ACHN (cell line): ENCODE measurements at places on chromosomes 2 and 18.

DNA sequence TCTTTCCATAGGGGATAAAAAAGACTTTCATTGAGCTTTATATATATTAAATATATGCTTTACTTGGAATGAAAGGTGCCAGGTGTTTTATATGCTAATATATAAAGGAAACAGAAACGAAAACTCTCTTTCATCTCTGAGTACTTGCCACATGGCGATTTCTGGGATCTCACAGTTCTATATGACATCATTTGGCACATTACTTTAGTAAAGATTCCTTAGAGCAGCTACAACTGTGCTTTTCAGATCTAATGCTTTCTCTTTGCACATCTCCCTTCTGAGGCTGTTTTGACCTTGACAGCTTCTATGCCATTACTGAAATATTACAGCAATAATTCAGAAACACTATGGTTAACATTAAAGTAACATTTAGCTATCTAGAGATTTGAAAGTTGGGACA, 1082.9 kb upstream of the CDH2 start:
- DNase-seq = no peak

DNA sequence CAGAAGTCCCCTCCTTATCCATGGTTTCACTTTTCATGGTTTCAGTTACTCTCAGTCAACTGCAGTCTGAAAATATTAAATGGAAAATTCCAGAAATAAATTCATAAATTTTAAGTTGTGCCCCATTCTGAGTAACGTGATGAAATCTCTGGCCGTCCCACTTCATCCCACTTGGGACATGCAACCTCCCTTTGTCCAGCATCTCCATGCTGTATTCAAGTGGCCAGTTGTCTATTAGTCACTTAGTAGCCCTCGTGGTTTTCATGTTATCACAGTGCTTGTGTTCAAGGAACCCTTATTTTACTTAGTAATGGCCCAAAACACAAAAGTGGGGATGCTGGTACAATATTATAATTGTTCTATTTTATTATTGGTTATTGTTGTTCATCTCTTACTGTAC, 18.0 kb upstream of the DAPL1 start:
- DNase-seq = no peak

GRCh38 chr2:101873543-101873942, 118.2 kb upstream of the IL1R2 start:
- peak; percentile 3 for DNase-seq

DNA sequence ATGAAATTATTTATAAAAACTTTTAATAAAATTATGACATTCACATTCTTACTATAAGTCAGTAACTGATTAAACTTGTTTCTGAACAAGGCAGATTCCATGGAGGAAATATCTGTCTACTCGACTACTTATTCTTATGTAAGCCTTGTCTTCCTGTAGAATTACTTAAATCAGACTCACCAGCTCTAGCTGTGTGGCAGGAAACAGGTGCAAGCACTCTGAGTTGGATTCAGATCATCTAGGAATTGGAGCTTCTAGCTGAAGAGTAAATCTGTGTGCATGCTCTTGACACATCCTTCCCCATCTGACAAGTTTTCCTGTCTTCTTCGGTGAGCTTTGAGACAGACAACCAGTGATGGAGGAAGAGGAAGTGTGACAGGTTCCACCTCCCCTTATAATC, 284.7 kb downstream of the TRIB2 start:
- DNase-seq = no peak

DNA sequence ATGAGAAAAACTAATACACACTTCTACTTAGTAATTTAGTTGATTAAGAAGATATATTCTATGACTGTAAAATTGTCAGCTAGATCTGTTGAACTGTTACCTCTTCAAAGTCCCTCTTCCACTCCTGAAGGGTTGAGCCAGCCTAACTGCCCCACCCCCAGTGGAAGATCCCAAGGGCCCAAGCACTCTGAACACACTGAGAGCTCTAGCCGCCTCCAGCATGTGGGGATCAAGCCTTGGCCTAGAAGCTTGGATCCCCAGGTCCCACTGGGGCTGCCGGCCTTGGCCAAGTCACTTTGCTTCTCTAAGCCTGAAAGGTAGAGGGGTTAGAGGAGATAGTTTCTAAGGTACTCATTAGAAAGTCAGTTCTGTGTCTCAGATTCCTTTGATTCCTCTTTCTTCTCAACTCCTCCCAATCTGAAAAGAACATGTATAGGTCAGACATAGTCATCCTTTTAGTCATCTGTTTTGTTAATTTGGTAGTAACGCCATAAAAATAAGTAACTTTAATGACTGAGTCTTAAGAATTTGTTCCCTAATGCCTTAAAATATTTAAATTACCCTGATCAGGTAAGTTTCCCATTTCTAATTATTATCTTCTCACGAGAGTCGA, 5.6 kb downstream of the CPSF3 start:
- DNase-seq = no peak

GRCh38 chr2:96604104-96604503, 34.0 kb downstream of the KANSL3 start:
- peak; percentile 17 for DNase-seq

DNA sequence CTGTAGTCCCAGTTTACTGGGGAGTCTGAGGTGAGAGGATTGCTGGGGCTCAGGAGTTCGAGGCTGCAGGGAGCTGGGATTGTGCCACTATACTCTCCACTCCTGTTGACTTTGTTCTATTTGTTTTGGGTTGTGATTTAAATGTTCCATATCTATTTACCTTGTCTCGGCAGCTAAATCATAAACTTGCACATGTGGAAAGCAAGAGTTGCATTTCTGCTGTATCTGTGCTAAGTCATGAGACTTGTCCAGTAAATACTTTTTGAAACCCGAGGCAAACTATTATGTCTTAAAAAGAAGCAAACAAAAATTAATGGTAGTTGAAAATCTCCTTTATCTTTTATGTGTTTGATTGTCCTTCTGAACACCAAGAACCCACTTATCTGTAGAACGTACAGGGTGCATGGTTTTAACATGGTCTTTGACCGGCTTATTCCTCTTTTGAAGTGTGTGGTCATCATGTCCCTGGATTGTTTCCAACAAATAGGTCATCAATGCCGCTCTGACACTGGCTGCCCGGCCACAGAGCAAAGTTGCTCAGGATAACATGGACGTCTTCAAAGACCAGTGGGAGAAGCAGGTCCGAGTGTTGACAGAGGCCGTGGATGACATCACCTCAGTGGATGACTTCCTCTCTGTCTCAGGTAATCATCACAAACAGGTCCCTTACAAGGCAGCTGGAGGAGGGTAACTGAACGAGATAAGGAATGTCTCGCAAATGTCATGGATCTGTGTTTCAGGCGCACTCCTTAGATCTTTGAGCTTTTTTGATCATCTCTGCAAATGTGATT, 241.1 kb upstream of the LRRTM1 start:
- DNase-seq = no peak

- DNase-seq = no peak
Measured at GRCh38 chr2:14960686-14961324, 328.3 kb downstream of the LRATD1 start.

DNA sequence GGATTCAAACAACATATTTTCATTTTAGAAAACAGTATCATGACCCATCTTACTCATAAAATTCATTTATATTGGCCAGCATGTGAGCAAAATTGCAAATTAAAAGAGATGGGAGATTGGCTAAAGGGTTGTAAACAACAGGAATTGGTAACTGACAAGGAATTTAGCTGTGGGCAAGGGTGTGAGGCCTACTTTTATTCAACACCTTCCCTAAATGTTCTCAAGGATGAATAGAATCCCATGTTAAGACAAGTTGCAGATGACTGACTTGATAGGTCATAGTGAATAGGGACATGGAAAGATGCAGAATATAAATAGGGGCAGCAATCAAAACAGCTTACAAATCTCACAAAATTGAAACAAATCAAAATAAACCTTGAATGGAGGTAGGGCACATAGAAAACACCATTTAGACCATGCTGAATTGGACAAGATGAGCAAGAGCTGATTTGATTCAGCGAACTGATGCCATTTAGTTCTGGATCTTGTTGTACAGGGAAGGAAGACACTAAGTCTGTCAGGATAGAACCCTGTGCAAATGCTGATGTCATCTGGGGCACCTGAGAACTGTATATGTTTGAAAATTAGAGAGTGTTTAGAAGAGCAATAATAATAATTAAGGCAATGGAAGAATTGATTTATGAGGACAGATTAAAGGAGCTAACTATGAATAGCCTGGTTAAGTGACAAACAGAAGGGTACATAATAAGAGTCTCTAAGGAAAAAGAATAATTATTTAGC, 509.7 kb downstream of the ZEB2 start:
- no peak for DNase-seq

GRCh38 chr2:9398881-9399780, 24.2 kb downstream of the ITGB1BP1 start:
- no peak for DNase-seq

DNA sequence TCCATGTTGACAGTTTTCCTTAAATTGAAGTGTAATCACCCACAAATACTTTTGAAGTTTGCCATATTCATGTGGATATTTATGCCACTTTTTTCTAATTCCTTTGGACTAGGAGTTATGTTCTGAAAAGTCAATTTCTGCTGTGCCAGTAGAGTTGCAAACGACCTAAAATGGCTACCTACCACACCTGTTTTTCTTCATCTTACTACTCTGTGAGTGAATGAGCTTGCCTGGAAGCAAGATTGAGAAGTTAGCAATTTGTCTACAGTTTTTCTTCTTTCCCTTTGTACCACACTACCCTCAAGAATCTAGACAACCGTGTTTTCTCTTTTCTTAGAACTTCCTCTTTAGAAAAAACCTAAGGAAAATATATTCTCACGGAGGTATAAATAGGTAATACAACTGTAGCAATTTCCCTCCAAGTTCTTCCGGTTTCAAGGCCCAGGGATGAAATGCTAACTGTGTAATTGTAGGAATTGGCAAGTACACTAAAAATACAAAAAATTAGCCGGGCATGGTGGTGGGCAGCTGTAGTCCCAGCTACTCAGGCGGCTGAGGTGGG, 7.3 kb upstream of the SLC39A10 start:
- DNase-seq = no peak

DNA sequence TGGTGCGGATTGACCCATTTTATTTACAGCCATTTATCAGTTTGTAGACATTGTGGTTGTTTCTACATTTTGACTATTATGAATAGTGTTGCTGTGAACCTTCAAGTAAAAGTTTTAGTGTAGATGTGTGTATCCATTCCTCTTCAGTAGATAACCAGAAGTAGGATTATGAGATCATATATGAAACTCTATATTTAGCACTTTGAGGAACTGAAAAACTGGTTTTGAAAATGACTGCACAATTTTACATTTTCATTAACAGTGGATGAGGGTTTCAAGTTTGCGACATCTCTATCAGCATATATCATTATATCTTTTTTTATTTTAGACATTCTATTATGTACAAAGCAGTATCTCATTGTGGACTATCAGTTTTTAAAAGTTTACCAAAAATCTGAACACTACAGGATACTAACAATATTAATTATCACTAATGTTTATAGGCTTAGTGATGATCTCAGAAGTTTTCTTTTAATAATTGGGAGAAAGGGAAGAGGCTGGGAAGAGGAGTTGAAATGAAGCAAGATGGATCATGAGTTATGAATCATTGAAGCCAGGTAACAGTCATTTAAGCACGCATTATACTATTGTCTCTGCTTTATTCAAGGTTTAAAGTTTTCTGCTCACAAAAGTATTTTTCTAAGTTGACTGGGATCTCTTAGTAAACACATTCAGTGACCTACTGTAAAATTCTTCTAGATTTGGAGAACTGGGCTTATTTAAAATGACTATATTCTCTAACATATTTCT, 329.0 kb upstream of the LRATD1 start:
- DNase-seq = no peak

DNA sequence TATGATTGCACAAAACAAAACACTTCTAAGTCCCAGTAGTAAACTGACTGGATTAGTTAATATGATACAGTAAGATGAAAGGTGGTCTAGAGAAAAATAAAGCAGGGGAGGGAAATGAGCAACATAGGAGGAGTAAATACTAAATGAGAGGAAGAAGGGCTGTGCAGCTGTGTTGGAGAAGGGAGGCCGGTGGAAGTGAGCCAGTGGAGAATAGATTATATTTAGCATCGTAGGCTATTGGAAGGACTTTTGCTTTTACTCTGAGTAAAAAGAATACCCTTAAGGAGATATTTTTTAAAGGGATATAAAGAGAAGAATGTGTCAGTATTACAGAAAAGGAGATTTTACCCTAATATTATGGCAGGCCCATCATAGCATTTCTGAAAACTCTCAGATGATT, 12.7 kb downstream of the WDR75 start:
- no peak for DNase-seq

DNA sequence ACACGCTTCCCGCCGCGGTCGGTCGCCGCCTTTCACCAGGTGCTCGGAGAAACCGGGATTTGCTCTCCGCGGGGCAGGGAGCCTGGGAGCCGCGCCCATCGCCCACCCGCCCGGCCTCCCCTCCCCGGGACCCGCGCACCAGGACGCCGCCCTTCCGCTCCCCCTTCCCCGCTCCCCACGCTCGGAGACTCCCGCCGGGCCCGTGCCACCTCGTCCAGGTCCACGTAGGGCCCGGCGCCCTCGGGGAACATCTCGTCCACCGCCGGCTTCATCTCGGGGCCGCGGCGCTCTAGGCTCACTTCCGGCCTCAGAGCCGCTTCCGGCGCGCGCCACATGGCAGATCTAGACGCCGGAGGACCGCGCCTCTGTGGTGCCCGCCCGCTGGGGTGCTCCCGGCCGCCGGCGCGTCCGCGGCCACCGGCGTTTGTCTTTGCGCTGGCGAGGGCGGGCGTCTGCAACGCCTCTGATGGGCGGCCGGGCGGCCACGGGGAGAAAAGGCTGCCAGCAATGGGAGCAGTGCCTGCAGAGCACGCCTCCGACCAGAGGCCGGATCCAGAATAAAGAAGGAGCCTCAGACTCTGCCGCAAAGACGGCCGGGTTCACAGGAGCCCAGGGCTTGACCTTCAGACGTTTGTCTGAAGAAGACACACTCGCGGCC, at the start of gene COPS9:
TSS of gene COPS9 (minus strand) at position 293 of the 658 bp plus-strand sequence. CDS start at position 272, 21 bp downstream.
- DNase-seq = peak; percentile 88

GRCh38 chr2:8623958-8624591, 57.8 kb upstream of the ID2 start:
- DNase-seq = no peak

GRCh38 chr2:73176881-73177644, 25.3 kb upstream of the NOTO start:
- DNase-seq = peak; percentile 89

DNA sequence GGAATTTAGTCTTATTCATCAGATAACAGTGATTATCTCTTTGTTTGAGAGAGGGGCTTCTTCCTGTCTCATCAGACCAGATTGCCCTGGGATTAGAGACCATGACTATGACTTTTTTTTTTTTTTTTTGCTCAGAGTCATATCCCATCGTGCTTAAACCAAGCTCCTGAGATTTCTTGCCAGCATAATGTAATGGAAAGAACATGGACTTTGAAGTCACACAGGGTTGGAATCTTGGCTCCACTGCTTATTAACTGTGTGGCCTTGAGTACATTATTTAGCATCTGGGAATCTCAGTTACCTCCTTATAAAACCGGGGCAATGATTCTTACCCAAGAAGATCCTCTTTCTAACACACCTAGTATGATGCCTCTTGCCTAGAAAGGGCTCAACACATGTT, 268.3 kb downstream of the DYSF start:
- no peak for DNase-seq

DNA sequence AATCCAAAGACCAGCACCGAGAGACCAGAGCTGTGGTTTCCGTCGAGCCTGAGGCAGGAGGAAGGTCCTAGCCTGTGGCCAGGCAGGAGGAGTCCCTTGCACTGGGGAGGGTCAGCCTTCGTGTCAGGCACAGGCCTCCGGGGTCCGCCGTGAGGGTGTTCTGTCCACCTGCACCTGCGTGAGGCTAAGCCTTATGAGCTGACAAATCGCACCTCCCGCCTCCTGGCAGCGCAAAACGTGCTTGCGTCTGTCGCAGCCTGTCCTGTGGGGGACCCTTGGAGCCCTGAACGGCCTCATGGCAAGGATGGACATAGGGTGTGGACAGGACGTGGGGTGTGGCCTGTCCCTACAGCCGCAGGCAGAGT, 73.3 kb downstream of the KCNG2 start:
- no peak for DNase-seq

GRCh38 chr2:589281-590130, 87.7 kb downstream of the TMEM18 start:
- no peak for DNase-seq
